ENCODE measurements at places on chromosomes 1 and 21.

DNA sequence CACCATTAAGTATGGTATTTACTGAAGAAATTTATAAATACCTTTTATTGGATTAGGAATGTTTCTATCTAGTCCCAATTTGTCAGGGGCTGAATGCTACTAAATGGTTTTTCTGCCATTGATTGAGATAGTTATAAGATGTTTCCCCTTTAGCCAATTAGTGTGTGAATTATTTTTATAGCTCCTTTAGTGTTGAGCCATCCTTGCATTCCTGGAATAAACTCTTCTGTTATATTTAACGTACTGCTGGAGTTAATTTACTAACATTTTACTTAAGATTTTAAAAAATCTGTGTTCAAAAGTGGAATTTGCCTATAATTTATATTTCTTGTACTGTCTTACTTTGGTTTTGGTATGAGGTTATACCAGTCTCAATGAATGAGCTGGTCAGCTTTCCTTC lies 25.4 kb upstream of the LRRC3 start:
- no peak for DNase-seq

- DNase-seq = no peak
Measured at GRCh38 chr1:59291561-59291960, 5.3 kb upstream of the FGGY start.

GRCh38 chr1:169184812-169185211 lies 78.3 kb downstream of the ATP1B1 start:
- peak; percentile 46 for DNase-seq

- DNase-seq = peak; percentile 90
Measured at GRCh38 chr1:112247036-112247597, 148.9 kb upstream of the CTTNBP2NL start.

DNA sequence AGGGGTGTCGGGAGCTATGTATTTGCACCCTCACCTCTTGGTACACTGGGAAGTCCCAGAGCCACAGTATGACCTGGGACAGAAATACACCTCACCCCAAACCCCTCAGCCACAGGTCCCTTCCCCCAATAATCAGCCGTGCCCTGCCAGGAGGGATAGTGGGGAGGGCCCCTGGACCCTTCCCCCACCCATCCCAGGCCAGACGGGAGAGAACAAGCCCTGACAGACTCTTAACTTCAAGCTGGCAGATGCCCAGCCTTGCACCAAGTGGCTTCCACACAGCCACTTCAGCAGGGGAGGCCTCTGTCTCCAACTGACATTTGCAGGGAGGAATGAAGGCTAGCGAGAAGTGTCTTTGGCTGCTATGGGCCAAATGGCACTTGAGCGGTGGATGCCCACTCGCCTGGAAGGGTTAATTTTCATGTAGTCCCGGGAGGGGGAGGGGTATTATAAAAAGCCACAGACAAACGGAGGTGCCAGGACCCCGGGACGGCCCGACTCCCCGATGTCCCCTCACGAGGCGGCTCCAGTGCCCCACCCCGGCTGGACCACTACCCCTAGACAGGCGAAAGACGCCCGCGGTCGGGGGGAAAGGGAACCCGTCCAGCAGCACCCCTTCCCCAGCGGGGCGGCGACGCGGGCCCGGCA lies 495 bp downstream of the SYNC start:
- DNase-seq = no peak

Measured in NCI-H1436 (cell line).